NCI-H774 (cell line): ENCODE measurements at places on chromosomes 4 and X.

- DNase-seq: no peak
Measured at GRCh38 chr4:56742080-56742871, 61.2 kb upstream of the HOPX start.

- DNase-seq: no peak
Measured at GRCh38 chr4:165502916-165503907, 124.4 kb downstream of the CPE start.

DNA sequence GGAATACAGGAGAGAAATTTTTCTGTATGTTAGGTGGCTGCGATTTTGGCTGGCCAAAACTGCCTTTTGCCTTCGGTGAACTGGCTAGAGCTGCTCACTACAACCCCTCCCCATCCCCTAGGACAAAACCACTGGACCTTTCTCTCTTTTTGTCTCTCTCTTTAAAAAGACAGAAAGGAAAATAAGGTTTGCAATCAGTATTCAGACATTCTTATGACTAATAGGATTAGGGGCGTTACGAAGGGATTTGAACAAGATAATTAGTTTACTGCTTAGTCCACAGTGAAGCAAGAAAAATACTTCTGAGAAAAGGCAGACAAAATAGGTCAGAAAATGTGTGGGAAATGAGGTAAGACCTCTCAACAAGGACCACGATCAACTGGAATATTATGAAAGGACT, 180.4 kb downstream of the SLIT2 start:
- no peak for DNase-seq

GRCh38 chrX:115134382-115134781, 54.8 kb upstream of the RBMXL3 start:
- DNase-seq: no peak

DNA sequence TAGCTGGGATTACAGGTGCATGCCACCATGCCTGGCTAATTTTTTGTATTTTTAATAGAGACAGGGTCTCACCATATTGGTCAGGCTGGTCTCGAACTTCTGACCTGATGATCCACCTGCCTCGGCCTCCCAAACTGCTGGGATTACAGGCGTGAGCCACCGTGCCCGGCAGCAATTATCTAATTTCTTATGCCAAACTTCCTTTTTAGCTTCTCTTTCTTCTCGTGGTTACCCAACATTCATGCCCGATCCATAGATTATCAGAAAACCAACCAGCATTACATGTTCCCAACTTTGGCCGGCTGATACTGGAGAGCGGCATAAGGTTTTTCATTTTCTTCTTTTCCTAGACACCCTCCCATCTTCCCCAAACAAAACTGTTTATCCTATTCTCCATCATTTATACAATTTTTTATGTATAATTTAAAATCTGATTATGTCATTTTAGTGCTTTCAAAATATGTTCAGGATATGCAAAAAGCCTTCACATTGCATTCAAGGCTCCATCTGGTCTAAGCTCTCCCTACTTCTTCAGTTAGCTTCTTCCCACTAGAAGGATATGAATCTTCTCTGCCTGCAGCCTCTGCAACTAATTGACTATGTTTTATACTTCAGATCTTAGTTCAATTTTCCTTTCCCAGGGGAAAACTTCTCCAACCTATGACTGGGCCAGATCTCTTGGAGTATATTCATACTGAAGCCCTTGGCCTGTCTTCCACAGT, 8.7 kb downstream of the SLC7A11 start:
- DNase-seq: no peak

DNA sequence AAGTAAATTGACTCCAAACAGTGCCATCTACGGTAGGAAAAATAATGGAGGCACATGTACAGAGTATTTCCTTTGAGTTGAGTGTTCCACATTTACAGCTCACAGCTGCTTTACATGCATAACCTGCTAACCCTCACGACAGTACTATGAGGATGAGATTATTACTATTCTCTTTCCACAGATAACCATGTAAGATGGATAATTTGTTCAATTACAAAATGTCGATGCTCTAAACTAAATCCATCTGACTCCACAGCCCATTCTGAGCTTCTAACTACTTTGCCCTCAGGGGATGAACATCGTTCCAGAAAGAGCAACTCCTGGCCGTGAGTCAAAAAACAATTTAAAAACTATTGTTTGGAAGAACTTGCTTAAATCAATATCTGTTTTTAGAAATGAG, 330.4 kb upstream of the NWD2 start:
- DNase-seq: no peak

- no peak for DNase-seq
Measured at GRCh38 chrX:136812286-136812685, 31.6 kb upstream of the ARHGEF6 start.

GRCh38 chr4:7844594-7844991, 95.1 kb downstream of the AFAP1 start:
- DNase-seq: no peak

DNA sequence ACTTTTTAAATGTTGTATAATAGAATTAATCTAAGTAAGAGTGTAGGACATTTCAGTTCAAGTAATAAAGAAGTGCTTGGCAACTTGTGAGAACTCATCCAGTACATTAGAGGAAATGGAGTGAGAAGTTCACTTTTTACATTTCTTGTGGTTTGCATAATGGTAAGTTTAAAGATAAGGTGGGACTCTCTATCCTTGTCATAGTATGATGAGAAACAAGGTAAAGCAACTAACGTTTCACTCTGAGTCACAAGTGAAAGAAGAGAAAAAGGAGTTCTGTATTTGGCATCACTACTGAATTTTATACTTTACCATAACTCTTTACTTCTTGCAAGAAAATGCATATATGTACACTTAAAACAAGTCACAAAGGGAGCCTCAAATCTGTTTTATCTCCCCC, 219.4 kb downstream of the SLC4A4 start:
- no peak for DNase-seq

GRCh38 chrX:132955690-132956089, 2.7 kb downstream of the HS6ST2 start:
- no peak for DNase-seq

GRCh38 chrX:2965965-2966364, 36.8 kb upstream of the ARSD start:
- DNase-seq: no peak

GRCh38 chr4:88991746-88992145, 65.2 kb downstream of the FAM13A start:
- DNase-seq: no peak

DNA sequence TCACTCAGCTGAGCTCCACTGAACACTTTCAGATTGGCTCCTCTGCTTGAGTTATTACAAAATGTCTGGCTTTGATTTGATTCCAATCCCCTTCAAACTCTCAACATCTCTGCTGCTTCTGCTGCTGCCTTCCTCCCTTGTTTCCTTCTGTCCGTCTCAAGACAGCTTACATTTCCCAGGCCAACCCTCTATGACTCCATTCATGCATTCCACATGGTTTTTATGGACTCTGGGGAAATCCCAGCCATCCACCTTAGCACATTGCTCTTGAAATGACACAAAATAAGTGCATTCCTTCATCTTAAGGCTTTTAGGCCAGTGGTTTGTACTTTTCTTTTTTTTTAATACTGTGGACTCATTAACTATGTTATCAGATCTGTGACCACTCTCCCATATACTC, 68.5 kb upstream of the TMEM164 start:
- no peak for DNase-seq

DNA sequence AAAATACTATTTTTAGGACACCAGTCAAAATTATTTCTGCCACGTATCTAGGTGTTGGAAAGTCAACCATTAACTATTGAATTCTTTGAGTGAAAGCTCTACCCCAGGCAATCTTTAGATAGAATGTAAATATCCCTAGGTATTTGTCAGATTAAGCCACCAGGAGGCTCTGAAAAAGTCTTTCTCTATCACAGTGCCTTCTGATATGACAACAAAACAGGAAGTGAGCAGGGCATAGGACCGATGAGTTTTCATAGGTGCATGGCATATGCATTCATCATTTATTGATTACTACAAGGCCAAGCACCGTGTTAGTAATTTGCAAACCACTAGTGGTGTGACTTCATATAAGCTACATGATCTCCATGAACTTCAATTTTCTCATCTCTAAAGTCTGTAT, 333.6 kb upstream of the F9 start:
- DNase-seq: no peak
